ENCODE measurements at places on chromosomes 12 and 14.
A peak's percentile ranks its signal among the peaks of the same experiment; 100 is the strongest.

GRCh38 chr12:1583421-1584078 lies 10.8 kb downstream of the FBXL14 start:
- no peak for DNase-seq

DNA sequence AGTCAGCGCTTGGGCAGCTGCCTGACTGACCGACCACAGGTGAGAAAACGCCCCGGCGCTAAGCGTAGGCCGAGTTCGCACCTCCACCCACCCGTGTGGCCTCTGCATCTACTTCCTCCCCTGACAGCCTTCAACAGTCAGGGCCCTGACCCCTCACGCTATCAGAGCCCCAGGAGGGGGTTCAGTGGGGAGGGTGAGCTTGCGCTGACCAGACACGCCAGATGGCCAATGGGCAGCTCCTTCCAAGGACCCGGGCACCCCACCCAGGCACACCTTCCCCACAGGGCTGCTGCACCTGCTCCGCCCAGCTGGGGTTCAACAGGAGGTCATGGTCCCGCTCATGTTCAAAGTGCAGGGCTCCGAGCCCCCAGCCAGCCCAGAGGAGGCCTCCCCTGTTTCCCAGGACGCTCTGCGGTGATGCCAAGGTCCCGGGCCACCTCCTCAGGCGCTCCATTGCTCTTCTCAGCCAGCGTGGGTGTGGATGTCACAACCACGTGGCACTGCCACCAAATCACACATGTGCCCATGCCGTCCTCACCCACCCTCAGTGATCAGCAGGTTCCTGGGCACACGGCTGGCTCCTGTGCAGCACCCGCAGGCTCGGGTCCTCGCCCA lies 48.7 kb upstream of the BCL11B start:
- no peak for DNase-seq

GRCh38 chr12:42119085-42119633 lies 25.5 kb downstream of the GXYLT1 start:
- DNase-seq = no peak

- no peak for DNase-seq
These were observed 3.8 kb upstream of the DIO2 start for GRCh38 chr14:80215081-80215480.

GRCh38 chr14:81298911-81299310 lies 78.2 kb upstream of the GTF2A1 start:
- DNase-seq = no peak

DNA sequence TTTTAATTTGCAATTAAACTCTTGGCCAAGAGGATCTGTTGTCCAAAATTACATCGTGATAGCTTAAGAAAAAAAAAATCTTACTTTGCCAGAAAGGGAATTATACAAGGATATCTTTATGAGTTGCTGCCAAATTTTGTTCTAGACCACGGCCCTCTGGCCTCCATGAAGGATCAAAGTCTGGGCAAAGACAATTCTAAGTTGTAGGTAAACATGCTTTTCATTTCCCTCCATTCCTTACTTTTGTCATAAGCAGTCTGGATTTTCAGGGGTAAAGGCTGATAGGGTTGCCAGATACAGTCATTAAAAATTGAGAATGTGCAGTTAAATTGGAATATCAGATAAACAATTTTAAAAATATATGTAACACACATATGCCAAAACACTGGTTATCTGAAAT lies 135.1 kb downstream of the MON2 start:
- no peak for DNase-seq

DNA sequence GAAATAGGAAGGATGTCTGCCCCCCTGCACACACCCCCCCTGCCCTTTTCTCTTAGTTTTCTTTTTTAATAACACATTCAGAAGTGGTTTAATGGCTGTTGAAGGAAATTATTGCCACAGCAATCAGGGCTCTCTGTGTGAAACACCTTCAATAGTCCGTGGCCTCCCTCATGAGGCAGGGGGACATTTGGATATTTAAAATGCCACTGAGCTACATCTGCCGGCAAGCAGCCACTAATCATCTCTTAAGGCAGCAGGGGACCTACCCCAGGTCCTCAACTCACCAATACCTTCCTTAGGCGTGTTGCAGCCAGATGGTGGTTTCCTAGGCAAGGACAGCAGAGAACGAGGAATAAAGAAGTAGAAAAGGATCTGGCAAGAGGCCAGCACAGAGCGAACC lies 283.2 kb downstream of the TTC8 start:
- DNase-seq = no peak

GRCh38 chr12:122749569-122750332 lies 2.9 kb upstream of the DENR start:
- peak; percentile 94 for DNase-seq

GRCh38 chr12:93708952-93709351 lies 31.8 kb downstream of the CRADD start:
- DNase-seq = no peak
